ENCODE measurements at places on chromosomes 1 and 21.

DNA sequence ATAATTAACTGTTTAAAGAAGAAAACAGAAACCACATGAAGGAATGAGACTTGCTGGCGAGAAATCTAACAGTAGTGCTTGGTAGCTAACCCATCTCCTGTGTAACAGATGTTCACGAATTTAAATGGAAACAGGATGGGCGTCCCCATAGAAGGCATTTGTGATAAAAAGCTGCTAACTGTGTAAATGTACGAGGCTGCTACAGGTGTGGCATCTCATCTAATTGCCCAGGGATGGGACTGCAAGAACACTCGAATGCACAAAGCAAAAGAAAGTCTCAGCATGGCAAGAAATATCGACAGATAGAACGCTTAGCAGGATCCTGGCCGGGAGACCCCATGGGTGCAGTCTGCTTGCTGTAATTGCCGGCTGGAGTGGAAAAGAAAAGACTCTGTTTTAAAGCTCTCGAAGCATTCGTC is 112.7 kb downstream of the RUNX1 start:
- DNase-seq, result no peak

- peak; percentile 89 for DNase-seq
These were observed 208.2 kb upstream of the TMEM51 start for GRCh38 chr1:14945132-14946010.

- DNase-seq, result peak; percentile 20
These were observed 125.9 kb upstream of the GREM2 start for GRCh38 chr1:240737766-240738265.

DNA sequence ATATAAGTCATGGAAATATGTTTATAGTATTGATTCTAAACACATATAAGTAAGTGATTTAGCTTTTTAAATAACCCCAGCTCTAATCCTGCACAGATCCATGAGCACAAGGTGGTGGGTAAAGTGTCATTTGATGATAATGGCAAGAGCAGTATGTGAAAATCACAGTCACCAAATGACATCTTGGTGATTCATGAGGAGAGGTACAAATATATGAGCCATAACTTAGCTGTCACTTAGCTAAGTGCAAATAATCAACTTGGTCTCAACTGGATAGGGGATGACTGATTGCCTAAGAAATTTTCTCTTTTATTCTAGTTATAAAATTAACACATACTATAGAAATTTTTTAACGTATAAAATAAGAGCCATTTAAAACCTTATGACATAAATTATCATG is 198.1 kb downstream of the ZZZ3 start:
- DNase-seq, result no peak

- peak; percentile 68 for DNase-seq
These were observed 32.5 kb upstream of the ASPM start for GRCh38 chr1:197178998-197179397.

All from astrocyte (in vitro differentiated cells and primary cell).